ENCODE measurements at places on chromosomes 6 and 20.

DNA sequence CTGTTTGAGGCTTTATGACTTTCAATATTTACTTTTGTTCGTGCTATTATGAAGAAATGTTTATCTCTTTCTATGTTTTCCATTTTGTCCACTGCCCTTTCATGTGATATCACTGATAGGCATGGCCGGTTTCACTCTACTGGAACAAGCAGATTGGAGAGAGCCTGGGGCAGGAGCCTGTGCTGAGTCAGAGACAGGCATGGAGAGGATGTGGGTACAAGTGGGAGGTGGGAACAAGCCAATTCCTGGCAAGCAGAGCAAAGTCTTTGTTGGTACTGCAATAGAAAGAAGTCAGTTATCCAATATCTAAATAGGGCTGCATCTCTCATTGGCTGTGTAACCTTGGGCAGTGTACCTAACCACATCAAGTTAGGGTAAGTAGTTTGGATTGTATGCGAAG is 545.6 kb upstream of the MAP3K7 start:
- no peak for DNase-seq

- DNase-seq: no peak
Measured at GRCh38 chr6:143685653-143686052, 7.9 kb downstream of the PHACTR2 start.

GRCh38 chr6:166308769-166309589 is 787 bp upstream of the PRR18 start:
- no peak for DNase-seq

DNA sequence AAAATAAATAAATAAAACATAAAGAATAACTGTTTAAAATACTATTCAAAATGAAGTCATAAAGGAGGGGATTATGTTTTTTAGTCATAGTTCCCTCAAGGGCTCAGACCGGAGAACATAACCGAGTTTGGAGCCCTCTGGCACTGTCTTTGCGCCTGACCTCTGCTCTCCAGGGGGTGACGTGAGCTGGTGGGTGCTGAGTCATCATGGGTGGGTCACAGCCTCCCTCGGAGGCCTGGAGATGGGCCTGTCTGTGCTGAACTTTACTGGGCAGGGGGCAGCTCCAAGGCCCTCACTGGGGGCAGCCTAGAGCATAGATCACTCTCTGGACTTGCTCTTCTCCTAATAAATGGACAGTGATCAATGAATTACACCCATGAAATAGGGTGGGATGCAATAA is 3.1 kb upstream of the MAVS start:
- DNase-seq: no peak

DNA sequence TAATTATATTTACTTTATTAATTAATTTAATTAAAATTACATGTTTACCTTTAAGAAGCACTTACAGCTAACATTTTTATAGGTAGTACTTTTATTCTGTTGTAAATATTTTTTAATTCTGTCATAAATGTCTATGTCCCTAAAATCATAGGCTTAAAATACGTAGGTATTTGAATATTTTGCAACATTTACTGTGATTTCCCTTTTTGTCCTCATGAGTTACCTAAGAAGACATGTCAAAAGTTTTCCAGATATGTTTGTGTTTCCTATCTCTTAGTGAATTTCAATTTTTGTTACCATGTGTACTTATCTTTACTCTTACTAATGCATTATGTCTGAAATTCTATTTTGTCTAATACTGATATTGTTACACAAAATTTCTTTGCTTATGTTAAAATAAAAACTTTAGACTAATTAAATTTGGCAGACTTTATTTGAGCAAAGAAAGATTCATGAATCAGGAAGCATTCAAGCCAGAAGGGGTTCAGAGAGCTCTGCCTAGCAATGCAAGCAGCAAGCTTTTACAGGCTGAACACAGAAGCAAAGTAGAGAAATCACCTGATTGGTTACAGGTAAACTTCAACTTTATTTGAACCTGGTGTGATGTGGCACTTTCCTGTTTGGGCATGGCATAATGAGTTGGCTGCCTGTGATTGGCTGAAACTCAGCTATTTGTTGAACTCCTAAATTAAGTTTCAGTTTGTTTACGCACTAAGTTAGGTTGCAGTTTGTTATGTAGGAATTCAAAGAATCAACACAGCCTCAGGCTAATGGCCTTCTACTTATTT is 123.2 kb upstream of the TMEM170B start:
- DNase-seq: no peak

- no peak for DNase-seq
Measured at GRCh38 chr20:17678886-17679285, 3.2 kb downstream of the RRBP1 start.

DNA sequence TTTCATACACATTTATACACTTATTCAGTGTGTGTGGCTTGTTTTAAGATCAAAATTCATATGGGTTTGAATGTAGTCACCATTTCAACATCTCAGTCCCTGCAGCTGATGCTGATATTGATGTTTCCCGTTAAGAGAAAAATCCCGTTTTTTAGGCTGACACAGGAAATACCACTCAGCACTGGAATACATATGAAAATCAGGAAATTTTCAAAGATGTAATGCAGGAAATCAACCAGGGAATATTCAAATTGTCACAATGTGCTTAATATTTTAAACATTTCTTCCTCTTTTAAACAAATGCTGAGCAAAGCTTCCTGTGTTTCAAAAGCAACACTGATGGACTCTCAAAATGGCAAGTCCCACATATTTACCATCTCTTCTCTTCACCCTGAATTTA is 94.5 kb upstream of the MARCKS start:
- DNase-seq: no peak

DNA sequence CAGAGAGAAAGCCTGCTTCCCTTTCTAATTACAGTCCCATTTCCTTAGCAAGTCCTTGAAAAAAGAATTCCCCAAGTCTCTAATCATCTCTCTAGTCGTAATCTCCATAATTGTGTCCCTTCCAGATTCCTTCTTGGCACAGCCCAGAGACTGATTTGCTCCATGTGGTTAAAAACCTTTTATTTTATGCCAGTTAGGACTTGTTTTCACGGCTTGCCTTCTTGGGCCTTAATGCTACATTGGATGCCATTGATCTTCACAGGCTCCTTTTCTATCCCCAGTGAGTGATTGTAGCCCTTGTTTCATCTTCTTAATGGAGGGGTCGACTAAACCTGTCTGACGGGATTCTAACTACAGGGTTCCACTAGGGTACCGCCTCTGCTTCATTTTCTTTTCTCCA is 650.6 kb upstream of the ARID1B start:
- no peak for DNase-seq

DNA sequence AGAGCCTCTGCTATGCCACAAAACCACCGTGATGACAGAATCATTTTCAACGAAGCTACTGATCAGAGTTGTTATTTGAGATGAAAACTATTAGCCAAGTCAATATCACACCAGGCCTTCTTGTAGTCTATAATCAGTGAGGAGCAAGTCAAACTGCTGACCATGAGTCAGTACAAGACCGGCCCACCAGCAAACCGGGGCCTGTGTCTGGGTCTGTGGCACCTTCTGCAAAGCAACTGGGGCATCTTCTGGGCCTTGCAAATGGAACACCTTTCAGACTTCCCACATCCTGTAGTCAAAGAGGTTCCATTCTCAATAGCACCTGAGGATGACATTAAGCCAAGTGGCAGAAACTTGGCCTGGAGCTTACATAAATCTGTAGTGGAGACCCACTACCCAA is 38.5 kb downstream of the CPXM1 start:
- DNase-seq: no peak

GRCh38 chr20:14526891-14527290 is 189.5 kb upstream of the FLRT3 start:
- DNase-seq: no peak

GRCh38 chr20:48686238-48687116 is 141.3 kb downstream of the PREX1 start:
- DNase-seq: peak; percentile 40

GRCh38 chr6:112335736-112336135 is 11.4 kb upstream of the RFPL4B start:
- no peak for DNase-seq
